Stimulated activated CD4-positive, alpha-beta T cell treated with anti-CD3 and anti-CD28 coated beads, Interleukin-2, amount 100 ng/mL, for 24 hours (primary cell): ENCODE measurements at places on chromosomes 3 and 15.

DNA sequence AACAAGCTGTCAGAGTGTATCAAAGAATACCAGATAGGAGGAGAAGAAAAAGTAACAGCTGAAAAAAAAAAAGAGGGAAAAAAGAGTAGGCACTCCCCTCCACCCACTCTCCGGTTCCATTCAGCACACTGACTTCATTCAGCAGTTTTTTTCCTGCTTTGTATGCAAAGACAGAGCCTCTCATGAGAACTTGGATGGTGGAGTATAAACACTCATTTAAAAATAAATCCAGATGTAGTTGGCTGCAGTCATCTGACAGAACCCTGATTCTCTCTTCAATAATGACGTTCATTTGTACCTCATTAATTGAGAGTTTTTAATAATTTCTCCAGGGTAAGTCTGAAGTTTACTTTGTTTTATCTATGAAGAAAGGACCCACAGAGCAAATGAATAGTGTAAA is 81.0 kb downstream of the TMEM108 start:
- no peak for DNase-seq

GRCh38 chr3:45802146-45802545 is 5.8 kb upstream of the SLC6A20 start:
- DNase-seq = no peak

DNA sequence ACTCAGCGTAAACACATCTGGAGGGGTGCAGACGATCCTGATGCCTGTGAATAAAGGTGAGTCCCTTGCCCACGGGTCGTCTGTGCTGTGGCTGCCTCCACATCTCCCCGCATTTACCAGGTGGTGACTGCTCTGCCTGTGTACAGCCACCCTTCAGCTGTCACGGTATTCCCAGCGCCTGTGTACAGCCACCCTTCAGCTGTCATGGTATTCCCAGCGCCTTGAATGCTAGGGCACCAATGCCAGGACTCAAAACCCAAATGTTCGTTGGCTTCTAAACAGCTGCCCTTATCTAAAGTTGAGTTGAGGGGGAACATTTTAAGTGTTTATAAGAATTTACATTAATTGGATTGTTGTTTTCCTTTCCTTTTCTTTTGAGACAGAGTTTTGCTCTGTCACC is 27.4 kb downstream of the MAP6D1 start:
- no peak for DNase-seq

DNA sequence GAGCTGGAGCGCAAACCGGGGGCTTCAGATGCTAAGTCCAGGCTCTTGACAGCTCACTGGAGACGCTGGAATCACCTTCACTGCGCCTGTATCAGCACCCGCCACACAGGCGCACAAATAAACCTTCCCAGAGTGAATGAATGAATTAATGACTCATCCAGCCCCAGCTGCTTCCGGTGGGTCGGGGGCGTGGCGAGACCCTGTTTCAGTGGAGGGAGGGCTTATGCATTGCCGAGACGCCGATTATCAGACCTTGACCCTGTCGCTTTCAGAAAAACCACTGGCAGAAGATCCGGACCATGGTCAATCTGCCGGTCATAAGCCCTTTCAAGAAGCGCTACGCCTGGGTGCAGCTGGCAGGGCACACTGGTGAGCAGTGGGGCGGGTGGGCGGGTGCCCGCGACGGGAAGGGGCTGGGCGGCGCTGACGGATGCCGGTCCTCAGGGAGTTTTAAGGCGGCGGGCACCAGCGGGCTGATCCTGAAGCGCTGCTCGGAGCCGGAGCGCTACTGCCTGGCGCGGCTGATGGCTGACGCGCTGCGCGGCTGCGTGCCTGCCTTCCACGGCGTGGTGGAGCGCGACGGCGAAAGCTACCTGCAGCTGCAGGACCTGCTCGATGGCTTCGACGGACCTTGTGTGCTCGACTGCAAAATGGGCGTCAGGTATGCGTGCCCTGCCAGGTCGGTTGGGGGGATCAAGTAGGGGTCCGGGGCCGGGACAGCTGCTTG is 7.7 kb downstream of the ITPKA start:
- no peak for DNase-seq

GRCh38 chr3:181999314-181999713 is 287.6 kb downstream of the SOX2 start:
- DNase-seq = no peak

DNA sequence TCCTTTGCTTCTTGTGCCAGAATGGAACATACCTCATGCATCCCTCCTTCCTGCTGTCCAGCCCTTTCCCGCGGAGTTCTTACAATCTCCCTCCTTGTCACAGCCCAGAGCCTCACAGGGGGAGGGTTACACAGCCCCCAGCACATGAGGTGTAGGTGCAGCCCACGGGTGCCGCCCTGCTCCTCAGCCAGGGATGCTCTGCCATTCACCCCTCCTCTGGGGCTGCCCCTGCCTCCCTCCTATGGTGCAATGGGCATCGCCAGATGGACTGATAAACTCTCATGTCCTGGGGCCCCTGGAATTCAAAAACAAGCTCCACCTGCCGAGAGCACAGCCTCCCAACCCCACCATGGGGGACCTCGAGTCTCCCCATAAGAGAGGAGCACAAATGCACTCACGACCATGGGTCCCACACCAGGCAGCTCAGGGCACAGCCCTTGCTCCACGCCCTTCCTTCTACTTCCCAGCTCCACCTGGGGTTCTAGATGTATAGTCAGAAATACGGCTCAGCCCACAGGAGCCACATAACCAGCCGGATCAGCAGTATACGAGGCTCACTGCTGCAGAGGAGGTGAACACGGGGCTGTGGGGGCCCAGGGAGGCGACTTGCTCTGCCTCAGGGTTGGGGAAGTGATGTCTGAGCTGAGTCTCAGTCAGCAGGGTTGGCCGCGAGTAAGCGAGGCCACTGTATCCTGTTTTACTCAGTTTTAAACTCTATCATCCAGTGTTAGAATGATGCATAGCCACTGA is 269.7 kb upstream of the LYSMD4 start:
- no peak for DNase-seq

GRCh38 chr3:41751597-41751996 is 210.3 kb downstream of the ULK4 start:
- no peak for DNase-seq

GRCh38 chr3:43838877-43839276 is 148.1 kb downstream of the ABHD5 start:
- DNase-seq = no peak

- DNase-seq = no peak
Measured at GRCh38 chr3:182133752-182134151, 422.0 kb downstream of the SOX2 start.

- DNase-seq = no peak
Measured at GRCh38 chr3:29245441-29245840, 35.4 kb upstream of the RBMS3 start.

DNA sequence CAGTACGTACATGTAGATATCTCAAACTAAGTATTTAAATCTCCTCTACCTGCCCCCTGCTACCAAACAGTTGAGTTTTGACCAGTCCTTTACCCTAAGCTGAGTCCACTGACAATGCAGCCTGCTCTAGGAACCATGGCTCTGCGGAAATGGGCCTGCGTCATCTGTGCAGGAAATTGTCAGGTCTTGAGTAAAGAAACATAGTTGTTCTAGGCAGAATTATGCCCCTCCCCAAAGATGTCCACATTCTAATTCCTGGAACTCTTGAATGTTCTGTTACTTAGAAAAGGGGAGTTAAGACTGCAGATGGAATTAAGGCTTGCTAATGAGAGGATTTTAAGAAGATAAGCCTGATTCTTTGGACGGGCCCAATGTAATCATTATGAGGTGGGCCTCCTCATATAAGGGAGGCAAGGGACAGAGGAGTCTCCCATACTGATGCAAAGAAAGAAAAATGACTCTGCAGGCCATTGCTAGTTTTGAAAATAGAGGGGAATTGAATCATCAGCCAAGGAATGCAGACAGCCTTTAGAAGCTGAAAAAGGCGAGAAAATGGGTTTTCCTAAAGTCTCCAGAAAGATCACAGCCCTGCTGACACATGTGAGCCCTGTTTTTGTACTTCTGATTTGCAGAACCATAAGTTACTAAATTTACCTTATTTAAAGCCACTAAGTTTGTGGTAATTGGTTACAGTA is 5.5 kb upstream of the VGLL3 start:
- DNase-seq = no peak

GRCh38 chr15:76866008-76866407 is 39.1 kb downstream of the SCAPER start:
- no peak for DNase-seq

DNA sequence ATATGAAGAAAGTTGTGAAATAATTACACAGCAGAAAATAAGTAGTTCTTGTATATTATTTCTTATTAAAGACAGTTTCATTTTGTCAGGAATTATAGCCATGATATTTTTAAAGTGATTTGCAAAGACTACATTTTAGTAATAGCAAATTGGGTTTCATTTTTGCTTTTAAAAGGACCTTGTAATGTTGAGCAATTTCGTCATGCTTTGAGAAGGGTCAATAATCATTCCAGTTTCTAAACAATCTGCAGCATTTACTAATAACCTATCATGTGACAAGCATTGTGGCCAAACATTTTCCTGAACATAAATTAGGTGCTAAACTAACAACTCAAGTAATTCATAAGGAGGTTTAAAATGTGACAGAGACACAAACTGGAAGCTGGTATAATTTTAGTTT is 214.4 kb upstream of the CBLB start:
- DNase-seq = no peak

DNA sequence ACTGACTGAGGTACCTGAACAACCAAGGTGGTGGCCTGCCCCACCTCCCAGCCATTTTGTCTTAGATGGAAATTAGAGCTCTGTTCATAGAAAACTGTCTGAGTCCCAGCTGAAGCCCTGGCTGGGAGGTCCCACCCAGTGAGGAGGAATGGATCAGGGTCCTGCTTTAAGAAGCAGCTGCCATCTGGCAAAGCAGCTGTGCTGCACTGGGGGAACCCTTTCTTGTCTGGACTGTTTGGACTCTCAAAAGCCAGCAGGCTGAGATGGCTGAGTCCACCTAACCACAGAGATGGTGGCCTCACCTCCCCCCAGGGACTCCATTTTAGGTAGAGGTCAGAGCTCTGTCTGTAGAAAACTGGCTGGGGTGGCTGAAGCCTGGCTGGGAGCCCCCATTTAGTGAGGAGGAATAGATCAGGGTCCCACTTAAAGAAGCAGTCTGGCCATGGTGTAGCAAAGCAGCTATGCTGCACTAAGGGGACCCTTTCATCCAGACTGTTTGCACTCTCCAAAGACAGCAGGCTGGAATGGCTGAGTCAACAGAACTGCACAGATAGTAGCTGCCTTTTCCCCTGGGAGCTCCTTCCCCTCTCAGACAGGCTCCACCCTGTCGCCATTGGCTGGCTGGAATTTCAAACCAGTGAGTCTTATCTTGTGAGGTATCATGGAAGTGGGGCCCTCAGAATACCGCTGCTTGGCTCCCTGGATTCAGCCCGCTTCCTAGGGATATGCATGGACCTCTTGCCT is 116.9 kb downstream of the EPHA6 start:
- no peak for DNase-seq

GRCh38 chr15:58505581-58505980 is 73.8 kb downstream of the LIPC start:
- no peak for DNase-seq

DNA sequence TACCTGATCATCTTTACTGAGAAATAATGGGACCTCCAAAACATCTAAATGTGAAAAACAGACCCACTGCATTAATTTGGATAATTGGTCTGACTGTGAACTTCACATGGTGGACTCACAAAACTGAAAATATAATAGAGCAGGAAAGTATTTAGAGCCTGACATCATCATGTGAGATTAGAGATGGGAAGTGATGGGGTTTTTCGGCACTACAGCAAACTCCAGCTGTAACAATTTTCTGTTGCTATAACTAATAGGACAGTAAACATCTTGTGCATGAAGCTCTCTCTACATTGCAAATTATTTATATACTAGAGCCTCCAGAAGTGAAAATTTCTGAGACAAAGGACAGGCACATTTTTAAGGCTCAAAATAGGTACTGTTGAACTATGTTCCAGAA is 32.2 kb downstream of the VEPH1 start:
- DNase-seq = no peak

DNA sequence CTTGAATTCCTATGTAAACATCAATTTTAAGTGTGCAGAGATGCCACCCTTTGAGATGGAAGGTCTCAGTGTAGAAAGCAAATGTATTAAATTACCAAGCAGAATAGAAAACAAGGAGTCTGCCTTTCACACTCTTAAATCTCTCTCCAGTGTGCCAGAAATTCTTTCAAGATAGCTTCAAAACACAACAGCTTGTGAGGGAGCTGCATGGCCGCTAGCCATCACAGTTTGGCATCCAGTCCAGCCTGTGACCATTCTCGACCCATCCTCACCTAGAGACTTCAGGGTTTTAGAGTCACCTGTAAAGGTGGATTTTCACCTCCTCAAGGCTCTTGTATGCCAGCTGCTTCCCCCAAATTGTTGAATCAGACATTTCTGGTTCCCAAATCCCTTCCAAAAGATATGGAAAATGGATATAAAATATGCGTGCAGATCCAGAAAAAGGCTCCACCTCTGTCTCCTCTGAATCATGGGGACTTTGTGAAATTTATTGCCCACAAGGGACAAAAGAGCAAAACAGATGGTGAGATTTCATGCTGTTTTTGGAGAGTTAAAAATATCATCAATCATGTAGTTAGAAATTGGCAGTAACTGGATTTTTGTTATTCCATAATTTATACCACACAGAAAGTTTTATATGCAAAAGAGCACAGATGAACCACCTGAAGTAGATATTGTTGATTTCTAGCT is 114.2 kb upstream of the THRB start:
- DNase-seq = no peak
